ENCODE measurements at places on chromosomes 7 and 10. TPM values are rescaled to one million over a fixed set of nuclear protein-coding genes. Genes with fewer than 3 reads are reported as not detected.

Gene SLC16A9
- total RNA-seq: 9.8 TPM

Gene PLCE1
- total RNA-seq: 6.6 TPM

Gene PNLIPRP2
- not detected for total RNA-seq

Gene GRM8
- 2.2 TPM for total RNA-seq

Gene CALHM1
- total RNA-seq: not detected

Gene ARHGEF35
- total RNA-seq: 0.49 TPM
